NCI-H1436 treated with DMSO at 0.1 percent for 48 hours (cell line): ENCODE measurements at places on chromosomes 4 and X.

DNA sequence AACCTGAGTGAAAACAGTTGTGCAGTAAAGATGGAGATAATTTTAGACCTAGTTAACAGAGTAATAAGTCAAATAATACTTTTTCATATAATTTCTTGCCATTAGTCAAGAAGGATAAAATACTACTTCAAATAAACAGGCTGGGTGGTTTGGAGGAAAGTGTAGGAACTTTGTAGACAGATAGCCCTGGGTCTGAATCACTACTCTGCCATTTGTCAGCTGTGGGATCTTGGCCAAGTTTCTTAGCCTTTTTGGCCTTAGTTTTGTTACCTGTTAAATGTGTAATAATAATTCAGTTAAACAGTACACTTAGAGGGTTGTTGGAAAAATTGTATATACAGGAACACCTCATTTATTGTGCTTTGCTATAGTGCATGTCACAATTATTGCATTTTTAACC, 163.7 kb downstream of the NPNT start:
- DNase-seq: no peak

GRCh38 chr4:22787753-22788375, 95.1 kb downstream of the GBA3 start:
- no peak for DNase-seq

DNA sequence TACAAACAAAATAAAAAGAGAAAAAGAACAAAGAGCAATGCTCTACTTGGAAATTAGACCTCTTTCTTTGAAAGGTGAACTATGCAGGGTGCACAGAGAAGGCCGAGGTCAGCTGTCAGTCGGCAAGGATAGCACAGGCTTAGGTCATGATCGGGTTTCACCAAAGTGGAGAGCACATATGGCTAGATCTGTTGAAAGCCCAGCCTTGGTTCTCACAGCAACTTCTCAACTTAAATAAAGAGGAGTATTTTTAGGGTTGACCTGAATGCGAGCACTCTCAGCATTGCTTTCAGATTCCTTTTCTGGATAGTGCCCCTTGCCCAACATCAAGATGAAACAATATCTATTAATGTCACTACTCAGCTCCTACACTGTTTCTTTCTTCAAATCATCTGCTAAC, 122.9 kb upstream of the GPC4 start:
- DNase-seq: no peak

DNA sequence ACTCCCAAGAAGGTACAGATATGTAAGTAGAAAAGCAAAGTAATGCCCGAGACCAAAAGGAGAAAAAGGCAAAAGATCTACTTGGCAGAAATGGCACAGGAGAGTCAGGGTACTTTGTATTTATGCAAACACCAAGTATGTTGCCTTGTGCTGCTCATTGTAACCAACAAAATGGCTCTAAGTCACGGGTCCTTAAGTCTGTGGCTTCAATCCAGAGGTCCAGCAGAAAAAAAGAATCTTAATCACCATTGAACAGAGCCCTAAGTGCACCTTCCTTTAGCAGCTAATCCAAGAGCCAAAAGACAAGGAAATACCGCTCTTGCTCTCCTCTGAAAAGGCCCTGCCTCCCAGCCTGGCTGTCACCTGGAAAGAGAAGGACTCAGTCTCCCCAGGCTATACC, 324.9 kb upstream of the PPARGC1A start:
- no peak for DNase-seq

DNA sequence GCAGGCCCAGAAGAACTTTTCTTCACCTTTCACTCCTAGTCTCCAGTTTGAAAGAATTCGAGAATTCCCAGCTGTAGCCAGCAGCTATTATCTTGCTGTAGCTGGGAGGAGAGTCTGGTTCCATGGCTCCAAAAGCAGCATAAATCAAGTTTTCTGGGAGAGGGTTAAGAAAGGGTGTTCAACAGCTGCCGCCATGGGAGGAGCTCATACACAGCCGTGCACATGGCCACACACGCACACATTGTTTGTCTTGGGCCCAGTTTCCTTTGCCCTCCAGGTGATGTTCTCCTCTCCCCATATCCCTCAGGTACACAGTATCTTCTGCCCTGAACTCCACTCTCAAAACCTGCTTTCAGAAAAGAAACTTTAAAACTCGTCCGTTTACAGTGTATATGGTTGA, 4.1 kb upstream of the GPC3 start:
- DNase-seq: no peak

GRCh38 chr4:98285676-98286075, 24.5 kb downstream of the RAP1GDS1 start:
- DNase-seq: no peak

GRCh38 chr4:120085705-120086104, 19.1 kb upstream of the MAD2L1 start:
- DNase-seq: no peak

DNA sequence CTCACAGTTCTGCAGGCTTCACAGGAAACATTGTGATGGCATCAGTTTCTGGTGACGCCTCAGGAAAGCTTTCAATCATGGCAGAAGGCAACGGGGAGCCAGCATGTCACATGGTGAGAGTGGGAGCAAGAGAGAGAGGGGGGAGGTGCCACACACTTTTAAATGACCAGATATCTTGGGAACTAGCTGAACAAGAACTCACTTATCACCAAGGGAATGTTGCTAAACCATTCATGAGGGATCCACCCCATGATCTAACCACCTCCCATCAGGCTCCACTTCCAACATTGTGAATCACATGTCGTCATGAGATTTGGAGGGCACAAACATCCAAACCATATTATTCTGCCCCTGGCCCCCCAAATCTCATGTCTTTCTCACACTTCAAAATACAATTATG, 43.3 kb upstream of the GPR173 start:
- DNase-seq: no peak

- DNase-seq: no peak
These were observed 146.9 kb downstream of the FAM13A start for GRCh38 chr4:88910101-88910500.

DNA sequence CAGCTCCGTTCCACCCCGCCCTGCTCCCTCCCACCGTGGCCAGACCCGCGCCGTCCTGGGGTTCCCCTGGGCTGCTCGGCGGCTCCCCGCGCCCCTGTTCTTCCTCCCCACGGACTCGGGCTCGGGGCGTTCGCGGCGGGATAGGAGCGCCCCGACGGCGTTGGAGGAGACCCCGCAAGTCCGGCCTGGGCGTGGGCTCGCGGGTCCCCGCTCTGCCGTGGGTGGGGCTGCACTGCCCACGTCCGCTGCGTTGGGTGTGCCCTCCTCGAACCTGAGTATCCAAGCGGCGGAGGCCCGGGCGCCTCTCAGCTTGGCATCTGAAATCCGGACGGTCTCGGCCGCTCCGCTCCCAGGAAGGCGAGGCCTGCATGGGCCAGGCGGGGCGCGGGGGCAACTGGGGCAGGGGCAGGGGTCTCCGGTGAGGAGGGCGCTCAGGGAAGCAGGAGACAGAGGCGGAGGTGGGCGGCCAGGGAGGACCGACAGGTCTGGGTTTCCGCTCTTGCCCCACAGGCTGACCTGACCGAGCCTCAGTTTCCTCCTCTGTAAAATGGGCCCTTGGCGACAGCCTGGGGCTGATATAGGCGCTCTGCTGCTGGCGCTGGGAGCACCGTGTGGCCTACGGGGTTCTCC, 12.0 kb upstream of the NAT8L start:
- no peak for DNase-seq

- DNase-seq: no peak
These were observed 38.6 kb downstream of the MTMR1 start for GRCh38 chrX:150731795-150732194.

- no peak for DNase-seq
These were observed 199.1 kb downstream of the SPATA18 start for GRCh38 chr4:52250154-52250553.
